ENCODE measurements at places on chromosomes 3 and 15.
A peak's percentile ranks its signal among the peaks of the same experiment; 100 is the strongest.

DNA sequence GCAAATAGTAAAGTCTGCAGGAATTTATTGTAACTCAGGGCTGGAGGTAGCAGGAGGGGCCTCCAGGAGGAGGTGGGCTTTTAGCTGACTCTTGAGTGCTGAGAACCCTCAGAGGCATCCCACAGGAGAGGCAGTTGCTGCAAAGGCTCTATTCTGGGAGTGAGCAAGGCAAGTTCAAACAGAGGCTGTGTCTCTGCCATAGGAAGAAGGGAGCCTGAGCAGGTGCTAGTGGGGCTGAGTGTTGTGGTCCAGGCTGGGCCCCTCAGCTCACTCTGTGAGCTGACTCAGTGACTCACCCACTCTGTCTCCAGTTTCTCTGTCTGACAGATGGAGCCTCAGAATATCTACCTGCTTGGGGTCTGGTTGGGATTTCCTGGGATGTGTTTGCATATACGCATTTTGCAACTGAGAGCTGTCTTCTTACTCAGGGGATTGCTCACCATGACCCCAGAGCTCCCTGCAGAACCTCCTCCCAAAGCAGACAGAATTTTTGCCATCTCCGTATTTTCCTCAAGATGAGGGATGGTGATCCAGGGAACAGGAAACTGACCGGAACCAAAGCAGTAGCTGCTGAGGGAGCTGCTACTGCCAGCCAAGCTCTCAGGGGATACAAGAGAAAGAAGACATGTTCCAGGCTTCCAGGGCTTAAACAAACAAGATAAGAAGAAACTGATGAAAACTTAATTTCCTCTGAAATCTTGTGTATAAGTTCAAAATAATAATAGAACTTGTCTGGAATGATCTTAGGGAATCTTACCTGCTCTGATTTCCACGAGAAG lies 13.6 kb upstream of the NOX5 start:
- no peak for DNase-seq

DNA sequence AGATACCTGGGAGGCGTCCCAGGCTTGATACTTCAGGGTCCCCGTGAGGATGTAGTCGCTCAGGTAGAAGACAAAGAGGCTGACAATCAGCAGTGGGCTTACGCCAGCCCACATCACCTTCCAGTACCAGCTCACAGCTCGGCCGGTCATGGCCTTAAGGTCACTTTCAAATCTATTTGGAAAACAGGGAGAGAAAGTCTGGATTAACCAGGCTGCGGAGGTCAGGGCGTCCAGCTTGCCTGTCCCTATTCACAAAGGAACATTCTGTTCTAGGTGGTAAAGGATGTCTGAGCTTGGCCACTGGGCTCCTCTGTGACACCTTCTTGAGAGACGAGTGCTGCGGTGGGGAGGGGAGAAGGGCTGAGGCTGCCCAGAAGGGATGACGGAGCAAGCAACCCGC lies 36.5 kb downstream of the SLC6A20 start:
- no peak for DNase-seq

DNA sequence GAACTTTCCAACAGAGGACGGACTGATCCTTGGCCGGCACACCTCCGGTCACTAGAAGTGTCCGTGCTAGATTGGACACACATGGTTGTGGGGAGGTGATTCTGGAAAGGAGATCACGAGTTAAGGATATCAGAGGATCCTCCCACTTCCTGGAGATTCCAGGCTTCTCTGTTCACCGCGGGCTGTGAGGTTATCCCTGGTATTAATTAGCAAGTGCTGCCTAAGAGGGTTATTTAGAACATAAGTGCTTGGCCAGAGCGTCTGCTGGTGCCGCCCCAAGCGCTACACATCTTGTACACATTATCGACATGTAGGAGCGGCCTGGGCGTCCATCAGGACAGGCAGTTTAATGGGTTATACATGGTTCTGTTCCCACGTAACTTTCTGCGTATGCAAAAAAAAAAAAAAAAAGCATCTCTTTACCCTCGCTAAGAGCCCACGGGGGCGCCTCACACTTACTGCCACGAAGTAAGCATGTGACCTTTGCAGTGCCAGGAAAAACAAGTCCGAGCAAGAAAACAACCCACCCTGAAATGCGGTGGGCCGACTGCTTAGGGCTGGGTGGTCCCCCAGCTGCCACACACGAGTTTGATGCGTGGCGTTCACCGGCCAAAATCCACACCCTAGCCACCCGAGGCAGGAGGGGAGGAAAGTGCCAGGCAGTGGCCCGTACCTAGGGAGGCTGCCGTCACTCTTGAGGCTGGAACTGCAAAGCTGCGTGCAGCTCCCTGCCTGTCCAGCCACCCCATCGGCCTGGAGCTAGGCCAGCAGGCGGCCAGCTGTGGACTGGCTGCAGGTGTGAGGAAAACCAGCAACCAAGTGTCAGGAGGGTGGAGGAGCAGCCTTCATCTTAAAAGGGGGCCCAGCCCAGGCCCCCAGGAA lies 78.0 kb downstream of the CPN2 start:
- DNase-seq: no peak

GRCh38 chr15:92394309-92395097 lies 822 bp downstream of the ST8SIA2 start:
- DNase-seq: peak; percentile 38

DNA sequence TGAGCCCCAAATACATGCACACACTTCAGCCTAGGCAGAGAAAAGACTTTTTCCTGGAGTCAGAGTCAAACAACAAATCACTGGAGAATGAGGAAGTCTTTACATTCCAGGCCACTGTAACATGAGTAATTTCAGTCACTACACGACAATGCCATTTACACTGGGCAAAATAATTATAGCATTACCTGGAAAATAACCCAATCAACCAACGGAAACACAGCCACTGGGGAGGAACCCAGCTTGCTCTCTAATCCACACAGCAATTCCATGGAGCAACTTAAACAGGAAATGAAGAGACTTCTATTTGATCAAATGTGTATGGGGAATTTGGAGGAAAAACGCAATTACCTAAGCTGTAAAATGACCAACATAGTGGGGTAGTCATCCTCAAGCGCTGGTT lies 15.2 kb downstream of the FSTL1 start:
- DNase-seq: no peak

DNA sequence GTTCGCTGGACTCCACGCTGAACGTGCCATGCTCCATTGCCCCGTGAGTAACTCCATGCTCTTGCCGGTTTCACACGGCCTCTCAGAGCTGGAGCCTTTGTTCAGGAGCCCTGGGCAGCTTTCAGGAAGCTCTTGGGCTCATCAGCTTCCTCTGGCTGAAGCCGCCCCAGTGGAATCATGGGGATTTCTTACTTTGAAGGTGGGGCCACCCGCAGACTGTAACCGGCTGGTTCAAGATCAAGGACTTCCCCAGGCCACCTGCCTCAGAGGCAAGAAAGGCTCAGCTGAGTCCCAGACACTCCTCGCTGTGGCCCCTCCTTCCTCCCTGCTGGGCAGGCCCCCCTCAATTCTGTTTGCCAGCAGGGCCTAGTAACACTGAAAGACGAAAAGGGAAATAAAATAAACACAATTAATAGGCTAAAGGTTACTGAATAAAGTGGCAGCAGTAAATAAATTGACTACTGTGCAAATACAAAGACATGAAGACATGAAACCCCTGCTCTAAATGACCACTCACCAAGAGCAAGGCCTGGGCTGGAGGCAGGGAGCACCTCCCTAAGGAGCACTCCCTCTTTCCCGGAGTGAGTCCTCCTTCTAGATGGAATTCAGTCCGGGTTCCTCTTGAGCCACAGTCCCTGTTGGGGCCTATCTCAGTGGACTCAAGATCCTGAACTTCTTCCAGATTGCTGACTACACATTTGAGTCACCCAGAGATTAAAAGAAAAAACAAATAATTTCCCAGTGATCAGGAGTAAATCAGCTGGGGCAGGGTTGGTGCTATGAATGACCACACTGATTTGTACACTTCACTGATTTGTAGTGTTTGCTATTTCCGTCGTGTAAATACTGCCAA lies 51.0 kb downstream of the ZDHHC19 start:
- DNase-seq: no peak

- no peak for DNase-seq
Observed at GRCh38 chr3:127320529-127321121, 32.8 kb upstream of the PRR20G start.

DNA sequence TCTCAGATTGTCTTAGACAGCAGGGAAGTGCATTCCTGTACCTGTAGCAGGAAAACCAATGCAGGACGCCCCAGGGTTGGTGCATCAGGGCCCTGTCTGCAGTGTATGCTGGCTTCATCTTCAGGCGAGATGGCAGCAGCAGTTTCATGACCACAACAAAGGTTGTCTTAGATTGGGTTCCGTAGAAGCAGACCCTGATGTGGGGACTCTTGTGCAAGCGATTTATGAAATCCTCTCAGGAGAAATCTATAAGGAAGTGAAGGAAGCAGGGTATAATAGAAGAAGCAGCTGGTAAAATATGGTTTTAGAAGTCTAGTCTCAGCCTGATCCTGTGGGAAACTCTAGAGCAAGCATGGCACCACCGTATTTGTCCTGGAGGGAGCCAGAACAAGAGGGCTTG lies 25.0 kb downstream of the DNAH1 start:
- DNase-seq: no peak

DNA sequence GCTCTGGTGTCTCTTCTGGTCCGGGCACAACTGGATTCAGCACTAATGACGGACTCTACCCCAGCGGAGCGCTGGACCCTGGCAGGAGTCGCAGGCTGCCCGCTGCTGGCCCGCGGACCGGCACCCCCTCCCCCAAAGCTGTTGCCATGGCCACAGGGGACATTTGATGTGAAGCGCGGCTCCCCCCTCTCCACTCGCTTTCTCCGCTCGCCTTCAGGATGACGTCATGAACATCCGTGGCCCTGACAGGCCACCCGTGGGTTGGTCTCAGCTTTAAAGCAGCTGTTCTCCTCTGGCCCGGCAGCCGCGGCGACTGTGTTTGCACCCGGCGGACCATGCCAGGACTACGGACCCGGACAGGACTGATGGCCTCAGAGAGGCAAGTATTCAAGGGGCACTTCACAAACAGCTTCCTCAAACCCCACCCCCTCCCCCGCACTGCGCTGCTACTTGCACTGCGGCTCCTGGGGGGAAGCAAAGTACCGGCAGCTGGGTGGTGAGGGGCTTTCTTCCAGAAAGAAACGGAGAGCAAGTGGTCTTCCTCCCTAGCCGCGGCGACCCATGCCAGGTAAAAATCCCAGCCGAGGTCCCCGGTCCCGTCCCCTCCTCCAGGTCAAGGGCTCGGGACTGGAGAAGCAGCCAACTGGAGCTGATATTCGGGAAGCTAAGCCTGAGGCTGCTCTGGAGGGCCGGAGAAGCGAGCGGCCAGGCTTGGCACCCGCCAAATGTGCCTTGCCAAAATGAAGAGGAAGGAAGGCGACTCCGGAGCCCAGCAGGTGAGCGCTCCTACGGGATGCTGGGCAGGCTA lies 16.6 kb upstream of the AEN start:
- DNase-seq: no peak

DNA sequence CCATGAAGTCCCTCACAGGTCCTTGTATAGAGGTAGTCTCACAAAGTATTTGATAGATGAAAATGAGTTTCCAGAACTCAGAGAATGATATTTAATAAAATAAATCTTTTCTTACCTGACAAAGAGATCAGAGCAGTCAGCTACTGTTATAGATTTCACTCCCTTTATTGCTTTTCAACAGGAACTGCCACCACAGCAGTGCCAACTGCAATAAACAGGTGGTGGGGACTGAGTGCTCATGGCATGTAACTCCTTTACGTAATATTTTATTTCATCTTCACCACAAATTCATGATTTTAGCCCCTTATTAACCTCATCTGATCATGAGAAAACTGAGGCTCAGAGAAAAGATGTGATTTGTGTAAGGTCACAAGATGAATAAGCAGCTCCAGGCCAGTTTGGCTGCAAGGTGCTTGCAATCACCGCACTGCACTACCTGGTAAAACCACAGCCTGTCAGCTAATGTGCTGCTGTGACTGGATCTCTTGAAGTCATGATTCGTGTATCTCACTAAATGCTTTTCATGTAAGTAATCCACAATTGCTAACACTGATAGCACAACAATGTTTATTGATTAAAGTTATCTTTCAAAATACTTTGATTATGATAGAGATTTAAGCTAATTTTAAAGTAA lies 78.8 kb downstream of the WNT5A start:
- no peak for DNase-seq

Measured in NCI-H526 treated with DMSO at 0.1 percent for 48 hours (cell line).